Muscle of leg (tissue), 16 donors: ENCODE measurements at places on chromosomes 5 and 9.

GRCh38 chr5:141510160-141510559 is 21.3 kb downstream of the PCDHGC5 start:
- DNase-seq: no peak

DNA sequence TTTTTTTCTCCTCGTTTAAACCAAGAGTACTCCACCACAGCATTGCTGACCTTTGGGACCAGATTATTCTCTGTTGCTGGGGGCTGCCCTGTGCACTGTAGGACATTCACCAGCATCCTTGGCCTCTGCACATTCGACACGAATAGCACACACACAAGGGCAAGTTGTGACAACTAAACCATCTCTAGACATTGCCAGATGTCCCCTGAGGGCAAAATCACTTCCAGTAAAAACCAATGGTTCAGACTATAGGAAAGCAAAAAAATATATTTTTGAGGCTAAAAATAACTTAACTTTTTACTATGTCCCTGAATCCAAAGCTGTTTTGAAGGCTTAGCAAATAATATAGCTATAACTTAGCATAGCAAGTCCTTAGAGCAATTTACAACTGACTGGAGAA is 65.9 kb downstream of the SEMA5A start:
- DNase-seq: no peak

DNA sequence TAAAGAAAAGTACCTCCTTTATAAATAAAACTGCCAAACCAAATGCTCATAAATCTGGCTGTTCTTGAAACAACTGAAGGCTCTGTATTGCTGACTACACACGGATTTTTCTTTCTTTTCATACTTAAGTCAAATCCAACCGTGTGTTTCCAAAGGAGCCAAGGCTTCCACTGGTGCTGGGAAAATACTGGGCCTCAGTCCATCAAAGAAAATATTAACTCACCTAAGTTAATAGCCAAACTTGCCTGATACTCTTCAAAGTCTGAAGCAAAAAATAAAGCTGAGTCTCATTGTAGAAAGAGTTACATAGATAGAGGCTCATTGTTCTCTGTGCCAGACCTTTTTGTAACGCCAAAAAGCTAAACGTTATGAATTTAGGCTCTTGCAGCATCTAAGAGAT is 350.4 kb upstream of the CDH9 start:
- DNase-seq: no peak

GRCh38 chr9:71638627-71639026 is 129.7 kb downstream of the CEMIP2 start:
- DNase-seq: peak; percentile 83

- DNase-seq: peak; percentile 64
Measured at GRCh38 chr9:96062031-96062430, 186.5 kb downstream of the ERCC6L2 start.

DNA sequence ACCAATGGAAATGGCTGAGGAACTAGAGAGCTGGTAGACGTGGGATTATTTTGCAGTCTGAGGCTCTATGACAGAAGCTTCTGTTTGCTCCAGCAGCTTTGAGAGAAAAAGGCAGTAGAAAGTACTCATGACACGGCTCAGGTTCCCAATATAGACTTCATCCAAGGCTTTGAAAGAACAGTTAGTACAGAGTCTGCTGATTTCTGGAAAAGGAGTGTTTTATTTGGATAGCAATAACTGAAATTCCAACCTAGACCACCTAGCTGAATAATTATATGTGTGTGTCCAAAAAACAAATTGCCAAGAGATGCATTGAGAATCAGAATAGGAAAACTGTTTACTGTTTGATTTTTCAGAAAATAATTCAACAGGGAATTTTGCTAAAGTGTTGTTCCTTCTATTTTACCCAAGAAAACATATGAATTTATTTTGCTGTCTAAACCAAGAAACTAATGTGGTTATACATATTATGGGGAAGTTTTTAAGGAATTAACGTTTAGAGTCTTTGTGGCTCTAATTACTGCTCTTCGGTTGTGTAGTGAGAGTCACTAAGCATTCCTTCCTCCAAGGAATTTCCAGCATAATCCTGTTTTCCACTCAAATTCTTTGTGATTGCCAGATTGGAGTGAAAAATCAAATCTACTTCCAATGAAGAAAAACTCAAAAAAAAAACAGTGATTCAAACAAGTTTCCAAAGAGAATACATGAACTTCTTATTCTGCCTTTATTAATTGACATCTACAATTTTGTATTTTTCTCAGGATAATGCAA is 18.1 kb upstream of the MTX3 start:
- peak; percentile 86 for DNase-seq

DNA sequence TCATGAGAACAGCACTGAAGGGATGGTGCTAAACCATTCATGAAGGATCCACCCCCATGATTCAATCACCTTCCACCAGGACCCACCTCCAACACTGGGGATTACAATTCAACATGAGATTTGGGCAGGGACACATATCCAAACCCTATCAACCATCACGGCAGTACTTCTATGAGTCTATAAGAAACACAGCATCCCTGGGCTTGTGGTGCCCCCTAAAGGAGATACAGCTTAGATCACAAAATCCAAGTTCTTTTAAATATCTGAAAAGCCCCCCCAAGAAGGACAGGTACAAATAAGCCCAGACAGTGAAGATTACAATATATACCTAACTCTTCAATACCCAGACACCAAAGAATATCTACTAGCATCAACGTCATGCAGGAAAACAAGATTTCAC is 233.7 kb upstream of the ADRA1B start:
- DNase-seq: no peak

GRCh38 chr9:16308645-16309044 is 561.8 kb downstream of the BNC2 start:
- DNase-seq: peak; percentile 32

GRCh38 chr9:114248299-114248707 is 74.6 kb upstream of the ORM1 start:
- DNase-seq: no peak

DNA sequence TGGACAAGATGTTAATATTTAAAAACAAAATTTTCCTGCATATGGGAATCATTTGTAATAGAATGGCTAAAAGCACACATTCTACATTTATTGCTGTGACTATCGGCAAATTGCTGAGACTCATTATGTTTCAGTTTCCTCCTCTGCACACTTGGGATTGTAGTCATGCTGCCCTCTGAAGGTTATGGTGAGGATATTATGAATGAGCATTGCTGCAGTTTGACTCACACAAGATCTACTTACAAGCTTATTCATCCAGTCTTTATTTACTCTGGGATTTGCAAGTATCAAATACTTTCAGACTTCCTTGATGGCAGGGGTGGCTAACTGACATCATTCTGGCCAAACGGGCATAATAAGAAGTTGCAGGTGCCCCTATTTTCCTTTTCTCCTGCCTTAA is 9.5 kb upstream of the NFIL3 start:
- DNase-seq: peak; percentile 32

GRCh38 chr5:143653766-143654282 is 158.1 kb upstream of the HMHB1 start:
- DNase-seq: no peak

DNA sequence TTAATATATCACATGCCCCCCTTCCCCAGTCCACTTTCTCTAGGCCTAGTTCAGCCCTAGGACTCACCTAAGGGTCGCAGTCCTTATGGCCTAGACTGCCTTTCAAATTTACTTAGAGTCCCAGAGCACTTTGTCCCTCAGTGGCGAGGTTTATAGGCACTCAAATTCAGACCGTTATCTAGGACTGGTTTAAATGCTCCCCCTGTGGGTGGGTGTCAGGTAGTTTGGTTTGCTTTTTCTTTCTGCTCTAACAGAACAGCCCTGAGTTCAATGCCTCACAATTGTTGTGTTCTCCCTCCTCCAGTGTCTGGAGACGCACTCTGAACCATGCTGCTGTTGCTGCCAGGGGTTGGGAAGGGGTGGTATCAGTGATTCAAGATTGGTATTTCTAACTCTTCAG is 317.1 kb downstream of the MAT2B start:
- no peak for DNase-seq

- DNase-seq: no peak
Measured at GRCh38 chr5:76469656-76470290, 66.7 kb downstream of the IQGAP2 start.

GRCh38 chr5:170296935-170297588 is 515 bp downstream of the LCP2 start:
- no peak for DNase-seq

DNA sequence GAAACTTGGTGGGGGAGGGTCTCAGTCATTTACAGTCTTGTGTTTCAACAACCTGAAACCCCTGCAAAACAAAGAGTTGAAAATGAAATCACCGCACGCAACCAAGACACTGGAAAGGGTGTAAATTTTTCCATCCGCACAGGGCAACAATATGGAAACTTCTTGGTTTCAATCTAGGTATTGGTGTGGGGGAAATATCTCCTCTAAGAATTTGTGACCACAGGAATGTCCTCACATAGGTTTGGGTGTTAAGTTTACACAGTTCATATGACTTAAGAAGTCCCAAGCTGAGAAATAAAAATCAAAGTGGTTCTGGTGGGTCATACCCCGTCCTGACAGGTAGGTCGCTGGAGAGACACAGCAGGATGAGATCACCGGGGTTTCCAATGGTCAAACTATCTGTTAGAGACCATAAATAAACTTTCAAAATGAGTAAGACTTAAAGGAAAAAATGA is 51.9 kb upstream of the PIP5K1B start:
- DNase-seq: no peak

GRCh38 chr9:91193658-91194391 is 167.9 kb downstream of the AUH start:
- peak; percentile 91 for DNase-seq

DNA sequence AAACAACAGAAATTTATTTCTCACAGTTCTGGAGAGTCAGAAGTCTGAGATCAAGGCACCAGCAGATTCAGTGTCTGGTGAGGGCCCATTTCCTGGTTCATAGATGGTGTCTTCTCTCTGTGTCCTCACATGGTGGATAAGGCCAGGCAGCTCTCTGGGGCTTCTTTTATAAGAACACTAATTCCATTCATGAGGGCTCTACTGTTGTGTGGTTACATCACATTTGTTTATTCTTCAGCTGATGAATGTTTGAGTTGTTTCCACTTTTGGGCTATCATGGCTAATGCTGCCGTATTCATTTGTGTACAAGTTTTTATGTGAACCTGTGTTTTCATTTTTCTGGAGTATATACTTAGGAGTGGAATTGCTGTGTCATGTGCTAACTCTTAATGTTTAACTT is 35.2 kb downstream of the DDX4 start:
- no peak for DNase-seq

DNA sequence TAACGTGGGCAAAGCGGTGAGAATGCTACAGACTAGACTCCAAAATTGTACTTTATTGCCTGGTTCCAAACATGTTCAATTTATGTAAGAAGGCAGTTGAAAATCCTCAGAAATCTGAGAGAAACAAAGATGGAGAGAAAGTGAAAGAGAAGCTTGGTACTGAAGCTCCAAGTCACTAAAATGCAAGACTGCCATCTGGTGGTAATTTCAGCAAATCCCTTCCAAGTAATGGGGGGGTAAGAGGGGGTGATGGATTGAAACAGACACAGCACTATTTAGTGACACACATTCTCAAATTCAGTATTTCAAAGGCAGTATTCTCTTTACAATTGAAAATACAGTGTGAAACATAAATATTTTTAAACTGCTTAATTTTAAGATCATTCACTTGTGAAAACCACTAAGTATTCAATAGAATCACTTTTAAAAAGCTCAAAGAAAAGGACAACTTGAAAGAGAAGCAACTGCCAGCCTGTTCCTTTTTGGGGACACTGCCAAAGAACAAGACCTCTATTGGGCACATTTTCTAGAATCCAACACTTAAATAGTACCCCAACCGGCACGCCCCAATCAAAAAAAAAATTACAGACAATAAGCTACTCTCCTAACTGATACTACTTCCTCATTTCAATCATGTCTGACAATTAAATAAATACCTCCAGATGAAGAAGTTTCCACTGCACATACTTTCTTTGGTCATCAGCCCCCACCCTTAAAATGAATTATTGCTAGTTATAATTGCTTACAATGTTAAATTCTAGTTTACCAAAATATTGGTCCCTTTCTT is 131.5 kb downstream of the AGTPBP1 start:
- DNase-seq: peak; percentile 91

DNA sequence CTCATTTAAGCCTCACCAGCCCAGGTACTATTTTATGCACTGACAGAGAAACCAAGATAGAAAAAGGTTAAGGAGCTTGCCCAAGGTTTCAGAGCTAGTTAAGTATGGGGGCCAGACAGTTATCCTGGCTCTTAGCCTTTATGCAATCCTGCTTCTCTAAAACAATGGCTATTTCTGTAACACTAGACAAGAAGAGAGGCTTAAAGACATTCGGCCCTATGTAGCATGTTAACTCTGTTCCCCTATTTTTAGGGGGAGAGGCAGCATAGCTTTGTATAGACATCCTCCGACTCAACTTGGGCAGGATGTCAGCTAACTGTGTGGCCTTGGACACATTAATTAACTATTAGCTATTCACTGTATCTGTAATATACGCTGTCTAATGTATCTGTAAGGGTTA is 54.6 kb downstream of the LHFPL2 start:
- no peak for DNase-seq
